NCI-H82 (cell line): ENCODE measurements at places on chromosomes 16 and 17.

DNA sequence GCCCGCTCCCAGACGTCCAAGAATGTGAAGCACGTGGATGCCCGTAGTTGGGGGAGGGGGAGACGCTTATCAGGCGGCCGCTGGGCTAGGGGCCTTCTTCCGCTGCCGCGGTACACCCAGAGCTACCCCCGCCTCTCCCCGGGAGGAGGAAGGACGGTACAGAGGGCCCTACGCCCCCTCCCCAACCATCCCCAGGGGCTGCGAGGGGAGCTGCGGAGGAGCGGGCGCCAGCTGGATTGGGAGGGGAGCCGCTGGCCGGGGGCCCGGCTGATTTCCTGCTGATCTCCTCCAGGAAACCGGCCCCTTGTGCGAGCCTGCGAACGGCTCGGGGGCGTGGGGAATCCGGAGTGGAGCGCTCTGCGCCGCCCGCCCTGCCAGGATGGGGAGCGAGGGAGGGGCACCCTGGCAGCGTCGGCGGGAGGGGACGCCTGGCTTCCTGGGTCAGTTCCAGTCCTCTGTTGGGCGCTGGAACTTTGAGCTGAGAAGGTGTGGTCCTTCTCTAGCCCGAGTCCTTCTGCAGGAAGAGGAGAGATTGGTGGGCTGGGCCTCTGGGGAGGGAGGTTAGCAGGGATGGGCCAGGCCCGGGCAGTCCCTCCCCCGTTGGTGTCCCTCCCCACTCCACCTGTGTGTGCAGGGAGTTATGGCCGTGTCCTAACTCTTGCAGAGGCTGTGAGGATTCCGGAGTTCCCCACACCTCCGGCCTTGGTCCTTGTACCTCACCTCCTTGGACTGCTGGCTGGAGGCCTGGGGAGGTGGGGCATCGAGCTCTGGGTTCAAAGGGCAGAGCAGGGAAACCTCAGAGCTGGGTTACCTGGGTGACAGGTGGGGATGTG, 19.2 kb downstream of the GJD3 start:
- peak; percentile 80 for DNase-seq

DNA sequence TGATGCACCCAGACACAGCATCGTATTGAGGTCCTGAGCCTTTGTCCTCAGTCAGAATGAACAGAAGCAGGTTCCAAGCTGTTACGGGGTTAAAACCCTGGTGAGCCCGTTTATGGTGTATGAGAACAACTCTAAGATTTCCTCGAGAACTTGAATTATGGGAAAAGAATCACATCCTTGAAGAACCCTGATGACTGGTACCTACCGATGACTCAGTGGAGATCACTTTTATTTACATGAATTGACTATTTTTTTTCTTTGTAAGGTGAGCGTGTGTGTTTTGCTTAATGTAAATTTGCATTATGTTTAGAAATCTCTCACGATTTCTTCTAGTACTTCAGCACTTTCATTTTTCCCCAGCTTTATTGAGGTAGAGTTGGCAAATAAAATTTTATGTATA, 3.3 kb upstream of the KRTAP4-4 start:
- no peak for DNase-seq

- no peak for DNase-seq
Measured at GRCh38 chr17:83085103-83085502, 5.7 kb downstream of the METRNL start.

DNA sequence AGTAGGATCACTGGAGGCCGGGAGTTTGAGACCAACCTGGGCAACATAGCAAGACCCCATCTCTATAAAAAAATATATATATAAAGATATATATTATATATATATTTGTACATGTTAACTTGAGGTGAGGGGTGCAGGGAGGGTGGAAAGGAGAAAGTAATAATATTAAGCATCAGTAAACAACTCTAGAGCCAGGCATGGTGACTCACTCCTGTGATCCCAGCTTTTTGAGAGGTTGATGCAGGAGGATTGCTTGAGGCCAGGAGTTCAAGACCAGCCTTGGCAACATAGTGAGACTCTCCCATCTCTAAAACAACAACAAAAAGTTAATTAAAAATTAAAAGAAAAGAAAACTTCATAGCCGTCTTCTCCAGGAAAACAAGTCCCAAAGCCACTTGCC, 61.7 kb upstream of the SMURF2 start:
- DNase-seq, result no peak

DNA sequence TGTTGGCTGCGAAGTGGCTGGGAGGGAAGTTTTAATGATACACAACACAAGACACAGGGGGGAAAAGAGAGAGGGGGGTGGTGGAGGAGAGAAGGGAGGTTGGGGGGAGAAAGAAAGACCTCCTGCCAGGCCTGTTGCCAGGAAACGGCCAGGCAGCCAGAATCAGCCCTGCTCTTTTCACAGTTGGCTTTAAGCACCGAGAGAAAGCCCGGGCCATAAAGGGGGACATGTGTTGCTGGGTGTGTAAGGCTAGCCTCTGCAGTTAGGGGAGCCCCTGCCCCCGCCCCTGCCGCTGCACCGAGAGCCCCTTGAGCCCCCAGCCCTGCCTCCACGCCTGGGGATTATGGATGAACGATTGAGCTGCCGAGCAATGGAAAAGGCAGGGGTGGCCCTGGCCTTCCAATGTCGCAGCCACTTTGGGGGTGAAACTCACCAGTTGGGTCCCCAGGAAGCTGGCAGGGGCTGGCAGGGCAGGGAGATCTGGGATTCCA, 13.9 kb upstream of the WNT3 start:
- no peak for DNase-seq

DNA sequence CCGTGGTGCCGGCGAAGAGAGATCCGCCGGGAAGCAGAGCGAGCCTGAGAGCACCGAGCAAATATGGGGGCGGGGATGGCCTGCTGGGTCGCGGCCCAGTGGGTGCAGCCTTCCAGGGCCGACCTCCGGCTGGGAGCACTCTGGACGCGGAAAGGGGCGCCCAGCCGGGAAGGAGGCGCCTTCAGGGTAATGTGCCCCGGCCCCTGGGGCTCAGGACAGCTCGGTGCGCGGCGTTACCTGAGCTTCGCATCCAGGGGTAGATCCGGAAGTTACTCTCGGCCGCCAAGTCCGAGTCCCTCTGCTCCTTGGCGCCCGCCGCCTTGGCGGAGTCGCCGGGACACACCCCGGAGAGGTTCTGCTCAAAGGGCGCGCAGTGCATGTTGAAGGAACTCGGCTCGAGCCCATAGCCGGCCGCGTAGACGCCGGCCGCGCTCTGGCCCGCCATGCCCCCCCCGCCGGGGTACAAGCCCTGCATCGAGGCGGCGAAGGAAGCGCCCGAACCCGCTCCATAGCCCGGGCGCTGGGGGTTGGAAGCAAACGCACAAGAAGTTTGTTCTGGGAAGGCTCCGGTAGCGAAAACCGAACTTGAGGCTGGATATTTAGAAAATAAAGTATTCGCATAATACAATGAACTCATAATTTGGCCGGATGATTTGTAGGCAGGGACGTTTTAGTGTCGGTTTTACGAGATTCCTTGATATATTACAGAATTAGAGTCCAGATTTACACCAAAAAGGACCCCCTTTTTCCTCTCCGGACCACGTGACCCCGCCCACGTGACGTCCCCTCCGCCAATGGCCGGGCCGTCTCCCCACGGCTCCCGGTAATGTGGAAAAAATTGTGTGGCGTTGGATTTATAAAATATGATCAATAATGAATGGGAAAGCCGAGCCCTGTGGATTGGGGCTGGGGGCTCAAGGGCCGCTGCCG, at the start of gene HOXB7:
TSS of gene HOXB7 (minus strand) at position 736 of the 930 bp plus-strand sequence. CDS start at position 637, 99 bp downstream.
- DNase-seq, result peak; percentile 38

GRCh38 chr16:10668322-10669045, 26.2 kb downstream of the TEKT5 start:
- peak; percentile 79 for DNase-seq

- no peak for DNase-seq
Measured at GRCh38 chr17:64001763-64002529, 3.8 kb downstream of the PRR29 start.

DNA sequence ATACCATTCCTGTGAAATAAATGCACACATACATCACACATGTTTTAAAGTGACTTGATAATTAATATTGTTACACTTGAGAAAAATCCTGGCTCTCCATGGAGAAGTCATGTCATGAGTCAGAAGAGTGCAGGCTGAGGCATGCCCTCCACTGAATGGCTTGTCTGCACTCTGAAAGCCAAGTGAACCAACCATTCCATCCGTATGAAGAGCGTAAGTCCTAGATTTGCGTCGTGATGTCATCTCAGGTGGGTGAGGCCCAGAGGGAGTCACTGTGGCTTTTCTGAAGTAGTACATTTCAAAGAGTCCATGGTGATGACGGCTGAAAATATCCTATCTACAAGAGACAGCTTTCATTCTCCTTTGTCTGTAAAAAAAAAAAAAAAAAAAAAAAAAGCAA, 83.5 kb upstream of the IRX5 start:
- DNase-seq, result no peak

DNA sequence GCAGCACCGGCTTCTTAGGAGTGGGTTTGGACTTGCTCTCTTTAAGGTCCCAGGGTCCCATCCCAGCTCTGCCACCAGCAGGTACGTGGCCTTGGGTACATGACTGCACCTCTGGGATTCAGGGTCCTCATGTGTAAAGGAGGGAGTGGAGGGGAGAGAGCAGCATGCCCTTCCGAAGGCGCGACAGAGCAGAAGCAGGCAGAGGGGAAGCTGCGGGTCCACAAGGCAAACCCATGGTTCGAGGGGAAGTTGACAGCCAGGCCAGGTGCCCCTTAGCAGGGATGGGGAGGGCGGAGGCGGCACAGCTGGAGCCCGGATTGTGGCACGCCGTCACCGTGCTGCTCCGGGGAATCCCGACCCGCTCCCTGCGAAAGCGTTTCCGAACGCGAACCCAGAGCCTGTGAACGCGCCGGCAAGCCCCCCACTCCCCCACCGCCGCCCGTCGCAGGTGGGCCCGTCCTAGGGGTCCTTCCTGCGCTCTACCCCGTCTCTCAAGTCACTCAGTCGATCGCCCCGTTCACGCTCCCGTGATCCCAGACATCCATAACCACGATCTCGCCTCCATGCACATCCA, 4.1 kb upstream of the TBX2 start:
- DNase-seq, result no peak

- peak; percentile 12 for DNase-seq
Measured at GRCh38 chr17:40819528-40820125, 2.8 kb downstream of the KRT10 start.

DNA sequence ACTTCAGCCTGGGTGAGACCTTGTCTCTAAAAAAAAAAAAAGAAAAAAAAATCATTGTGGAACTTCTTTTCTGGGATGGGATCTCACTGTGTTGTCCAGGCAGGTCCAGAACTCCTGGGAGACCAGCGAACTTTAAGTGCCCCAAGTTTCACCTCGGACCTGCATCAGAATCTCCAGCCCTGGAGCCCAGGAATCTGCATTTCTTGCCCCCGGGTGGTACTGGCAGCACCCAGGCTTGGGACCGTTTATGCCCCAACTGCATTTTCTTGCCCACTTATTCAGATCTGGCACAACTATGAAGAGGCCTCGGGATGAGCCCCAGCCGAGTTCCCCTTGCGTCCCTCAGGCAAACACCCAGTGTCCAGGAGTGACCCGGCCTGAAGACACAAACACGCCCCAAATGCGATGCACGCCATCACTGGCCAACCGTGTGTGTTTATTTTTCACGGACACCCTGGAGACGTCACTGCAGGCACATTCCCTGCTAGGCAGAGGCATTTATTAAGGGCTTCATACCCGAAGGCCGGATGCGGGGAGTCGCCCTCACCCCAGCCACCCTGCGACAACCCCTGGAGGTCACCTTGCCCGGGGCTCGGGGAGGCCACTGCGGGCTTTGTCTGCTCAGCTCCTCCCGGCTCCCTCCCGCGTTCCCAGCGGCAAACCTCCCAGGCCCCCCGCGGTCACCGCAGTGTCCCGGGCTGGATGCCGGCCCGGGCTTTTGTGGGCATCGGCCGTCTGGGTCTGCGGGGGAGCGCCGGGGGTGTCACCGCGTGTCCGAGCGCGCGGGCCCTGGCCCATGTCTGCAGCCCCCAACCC, 684 bp upstream of the SPIRE2 start:
- peak; percentile 45 for DNase-seq

- no peak for DNase-seq
Measured at GRCh38 chr16:81843243-81843582, 64.1 kb downstream of the PLCG2 start.

- no peak for DNase-seq
Measured at GRCh38 chr16:72126429-72126765, 32.8 kb downstream of the DHX38 start.

- DNase-seq, result no peak
Measured at GRCh38 chr16:12543700-12544476, 259.8 kb downstream of the CPPED1 start.

- no peak for DNase-seq
Measured at GRCh38 chr16:31707743-31708335, 165.8 kb upstream of the ZNF267 start.

GRCh38 chr17:79982986-79983385, 52.7 kb downstream of the TBC1D16 start:
- no peak for DNase-seq

- DNase-seq, result no peak
Measured at GRCh38 chr17:28950752-28951427, 428 bp downstream of the PHF12 start.

DNA sequence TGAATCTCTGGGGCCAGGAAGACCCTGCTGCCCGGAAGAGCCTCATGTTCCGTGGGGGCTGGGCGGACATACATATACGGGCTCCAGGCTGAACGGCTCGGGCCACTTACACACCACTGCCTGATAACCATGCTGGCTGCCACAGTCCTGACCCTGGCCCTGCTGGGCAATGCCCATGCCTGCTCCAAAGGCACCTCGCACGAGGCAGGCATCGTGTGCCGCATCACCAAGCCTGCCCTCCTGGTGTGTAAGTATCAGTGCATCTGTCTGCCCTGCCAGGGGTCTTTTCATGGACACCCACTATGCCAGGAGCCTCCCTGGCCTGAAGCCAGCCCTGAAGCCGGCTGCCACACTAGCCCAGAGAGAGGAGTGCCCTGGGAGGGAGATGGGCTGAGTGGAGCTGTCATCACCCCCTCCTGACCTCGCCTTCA, at the start of gene CETP:
TSS of gene CETP (plus strand) at position 100 of the 431 bp plus-strand sequence. CDS start at position 130, 30 bp downstream.
- no peak for DNase-seq

DNA sequence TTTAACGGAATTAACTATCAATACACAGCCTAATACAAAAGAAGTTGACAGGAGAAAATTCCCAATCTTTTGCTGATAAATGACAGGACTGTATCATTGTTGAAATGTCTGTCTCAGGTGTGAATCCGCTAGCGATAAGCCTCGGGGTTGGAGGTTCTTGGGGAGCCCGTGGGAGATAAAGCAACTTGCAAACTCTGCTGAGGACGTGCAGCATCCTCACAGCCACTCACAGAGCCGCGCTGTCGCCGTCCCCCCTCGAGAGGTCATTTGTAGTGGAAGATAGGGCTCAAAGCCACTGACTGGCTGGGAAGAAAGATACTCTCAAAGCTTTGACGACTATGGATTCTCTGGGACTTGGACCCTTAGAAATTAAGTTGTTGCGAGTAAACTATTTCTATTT, 17.0 kb downstream of the MAP1LC3B start:
- no peak for DNase-seq

DNA sequence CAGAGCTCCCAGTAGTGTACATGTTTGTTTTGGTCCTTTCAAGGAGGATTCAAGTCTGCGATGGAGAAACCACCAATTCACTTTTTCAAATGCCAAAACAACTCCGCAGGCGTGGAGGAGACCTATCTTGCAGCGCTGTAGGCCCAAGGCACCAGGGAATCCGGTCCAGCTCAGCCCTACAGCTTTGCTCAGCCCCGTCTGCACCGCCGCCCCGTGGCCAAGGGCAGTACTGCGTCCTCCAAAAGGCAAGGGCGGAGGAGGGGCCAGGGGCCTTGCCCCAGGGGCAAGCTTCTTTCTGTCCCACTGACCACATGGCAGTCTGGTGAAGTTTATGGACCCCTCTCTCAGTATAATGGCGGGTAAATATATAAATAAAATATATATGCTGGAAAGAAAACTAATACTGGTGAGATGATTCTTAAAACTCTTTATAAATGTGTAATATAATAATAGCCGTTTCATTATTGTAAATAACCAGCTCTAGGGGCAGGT, 709 bp upstream of the CD300LG start:
- DNase-seq, result peak; percentile 87

- no peak for DNase-seq
Measured at GRCh38 chr16:88854306-88855111, 2.2 kb downstream of the GALNS start.
